ENCODE measurements at places on chromosomes 12 and 14.

GRCh38 chr12:9325471-9325870, 117.3 kb upstream of the PZP start:
- DNase-seq = no peak

DNA sequence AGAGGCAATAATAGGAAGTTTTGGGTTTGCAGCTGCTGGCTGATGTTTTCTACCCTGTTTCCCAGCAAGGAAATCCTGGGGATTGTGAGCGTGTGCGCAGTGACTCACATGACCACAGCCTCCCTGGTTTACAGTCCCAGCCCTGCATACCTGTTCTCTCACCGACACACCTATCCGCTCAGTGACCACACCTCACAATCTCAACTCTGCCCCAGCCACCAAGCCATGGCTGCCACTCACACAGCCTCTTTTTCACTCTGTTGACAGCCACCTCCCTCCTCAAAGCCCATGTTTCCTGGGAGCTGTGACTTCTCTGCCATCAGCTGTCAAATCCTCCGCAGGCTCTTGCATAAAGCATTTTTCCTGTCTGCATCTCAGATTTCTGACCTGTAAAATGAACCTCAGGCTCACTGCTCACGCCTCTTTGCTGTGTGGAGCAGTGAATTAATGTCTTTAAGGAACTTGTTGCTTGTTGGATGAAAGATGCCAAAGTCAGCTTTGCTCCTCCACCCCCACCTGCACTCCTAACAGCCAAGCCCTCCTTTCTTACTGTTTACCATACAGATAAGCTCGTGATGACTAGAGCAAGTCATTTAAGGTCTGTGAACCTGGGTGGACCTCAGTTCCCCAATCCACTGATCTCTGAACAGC, 43.5 kb downstream of the B4GALNT3 start:
- DNase-seq = no peak

DNA sequence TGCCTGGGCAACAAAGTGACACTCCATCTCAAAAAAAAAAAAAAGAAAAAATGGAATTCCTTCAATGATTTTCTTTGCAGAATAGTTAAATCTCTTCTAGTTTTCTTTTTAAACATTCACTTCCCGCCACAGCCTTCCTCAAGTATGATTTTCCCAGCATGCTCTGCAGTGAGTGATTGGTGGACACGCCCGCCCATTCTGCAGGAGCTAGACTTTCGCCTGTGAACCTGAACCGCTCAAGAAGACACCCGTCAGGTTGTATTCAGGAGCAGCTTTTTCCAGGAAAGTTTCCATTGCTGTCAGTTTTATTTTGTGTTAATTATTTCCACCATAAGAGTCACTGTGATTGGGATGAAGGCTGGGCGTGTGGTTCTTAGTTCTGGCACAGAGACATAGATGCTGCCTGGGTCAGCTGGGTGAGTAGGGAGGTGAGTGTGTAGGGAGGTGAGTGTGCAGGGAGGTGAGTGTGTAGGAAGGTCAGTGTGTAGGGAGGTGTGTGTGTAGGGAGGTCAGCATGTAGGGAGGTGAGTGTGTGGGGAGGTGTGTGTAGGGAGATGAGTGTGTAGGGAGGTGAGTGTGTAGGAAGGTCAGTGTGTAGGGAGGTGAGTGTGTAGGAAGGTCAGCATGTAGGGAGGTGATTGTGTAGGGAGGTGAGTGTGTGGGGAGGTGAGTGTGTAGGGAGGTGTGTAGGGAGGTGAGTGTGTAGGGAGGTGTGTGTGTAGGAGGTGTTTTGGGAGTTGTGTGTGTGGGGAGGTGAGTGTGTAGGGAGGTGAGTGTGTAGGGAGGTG, 76.2 kb downstream of the KIF26A start:
- DNase-seq = no peak

GRCh38 chr12:68951652-68952051, 18.7 kb upstream of the CPM start:
- no peak for DNase-seq

- no peak for DNase-seq
These were observed 518.1 kb downstream of the SNAPC1 start for GRCh38 chr14:62280366-62280765.

DNA sequence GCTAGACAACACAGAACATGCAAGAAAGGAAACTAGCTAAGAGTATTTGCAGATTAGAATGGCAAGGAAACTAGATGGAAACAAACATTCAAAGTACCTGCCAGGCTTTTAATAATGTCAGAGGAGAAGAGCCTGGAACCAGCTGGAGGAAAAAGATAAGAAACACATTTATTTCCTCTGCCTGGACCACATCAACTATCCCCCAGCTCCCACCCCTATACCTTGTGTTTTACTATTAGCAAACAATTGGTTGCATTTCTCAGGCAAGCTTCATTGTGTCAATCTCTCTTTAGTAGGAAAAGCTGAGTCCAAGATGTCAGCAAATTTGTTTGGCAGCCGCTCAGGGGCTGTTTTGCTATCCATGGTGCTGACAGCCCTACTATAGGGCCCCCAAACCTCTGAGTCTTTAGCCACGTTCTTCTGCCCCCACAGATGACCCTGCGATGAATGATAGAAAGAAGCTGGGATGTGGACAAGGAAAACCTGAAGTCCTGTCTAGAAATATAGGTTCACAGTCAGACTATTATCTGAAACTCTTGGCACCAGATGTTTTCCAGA, 11.6 kb upstream of the SYNDIG1L start:
- no peak for DNase-seq

DNA sequence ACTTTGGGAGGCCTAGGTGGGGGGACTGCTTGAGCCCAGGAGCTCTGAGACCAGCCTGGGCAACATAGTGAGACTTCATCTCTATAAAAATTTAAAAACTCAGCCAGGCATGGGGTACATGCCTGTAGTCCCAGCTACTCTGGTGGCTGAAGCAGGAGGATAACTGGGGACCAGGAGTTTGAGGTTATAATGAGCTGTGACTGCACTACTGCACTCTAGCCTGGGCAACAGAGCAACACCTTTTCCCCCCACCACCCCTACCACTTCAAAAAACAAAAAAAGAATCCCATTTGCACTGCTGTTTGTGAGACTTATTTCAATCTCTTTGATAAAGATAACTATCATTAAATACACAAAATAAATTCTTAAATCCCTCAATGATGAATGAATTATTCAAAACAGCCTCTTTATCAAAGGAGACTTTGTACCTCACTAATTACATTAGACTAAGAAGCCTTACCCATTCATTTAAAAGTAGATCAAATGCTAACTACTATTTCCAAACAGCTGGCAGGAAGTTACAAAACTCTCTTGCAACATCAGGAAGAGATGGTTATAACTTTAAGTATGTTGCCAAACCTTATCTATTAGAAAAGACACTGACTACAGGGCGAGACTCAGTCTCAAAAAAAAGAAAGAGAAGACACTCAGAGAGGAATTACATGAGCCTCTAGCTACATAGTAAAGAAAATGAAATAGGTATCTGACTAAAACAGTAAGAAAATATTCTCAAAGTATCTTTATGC, 14.7 kb downstream of the BLTP3B start:
- no peak for DNase-seq

- no peak for DNase-seq
These were observed 16.8 kb downstream of the NIN start for GRCh38 chr14:50814161-50814560.

GRCh38 chr12:114006482-114007425, 40.6 kb upstream of the RBM19 start:
- DNase-seq = no peak

GRCh38 chr12:92085040-92085735, 60.5 kb downstream of the BTG1 start:
- DNase-seq = no peak

- DNase-seq = no peak
These were observed 24.1 kb downstream of the PRIMA1 start for GRCh38 chr14:93764211-93764659.

DNA sequence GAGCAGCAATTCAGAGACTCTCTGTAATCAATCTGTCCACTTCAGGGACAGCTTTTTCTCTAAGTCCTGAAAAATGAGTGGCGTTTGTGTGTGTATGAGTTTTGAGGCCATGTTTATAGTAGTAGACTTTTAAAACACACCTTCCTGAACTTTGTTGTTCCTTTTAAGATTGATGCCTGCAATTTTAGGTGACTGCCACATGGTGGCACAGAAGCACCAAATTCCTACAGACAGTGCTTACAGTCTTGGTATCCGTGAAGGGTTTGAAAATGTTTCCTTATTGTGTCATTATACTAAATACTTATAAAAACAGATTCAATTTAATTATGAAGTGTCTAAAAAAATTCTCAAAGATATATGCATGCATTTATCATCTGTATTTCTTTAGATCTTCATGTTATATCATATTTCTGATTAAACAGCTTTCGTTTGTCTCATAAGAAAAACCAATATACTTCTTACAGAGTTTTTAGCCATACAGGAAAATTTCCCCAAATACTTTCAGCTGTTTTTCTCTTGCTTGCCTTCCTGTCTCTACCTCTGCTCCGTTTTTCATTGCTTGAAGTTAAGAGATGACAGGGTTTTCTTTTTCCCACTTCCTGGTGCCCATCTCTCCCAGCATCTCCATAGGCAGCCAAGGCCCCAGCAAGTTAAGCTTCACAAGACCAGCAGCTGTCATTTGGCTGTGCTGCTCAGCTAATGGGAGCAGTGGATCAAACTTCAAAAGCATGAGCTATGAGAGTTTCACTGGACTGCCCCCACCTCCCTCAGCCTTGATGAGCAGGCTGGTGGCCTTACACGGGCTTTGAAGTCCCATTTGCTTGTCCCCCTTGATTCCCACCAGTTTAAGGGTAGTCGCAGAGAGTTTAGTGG, 259.6 kb downstream of the AKAP6 start:
- no peak for DNase-seq

DNA sequence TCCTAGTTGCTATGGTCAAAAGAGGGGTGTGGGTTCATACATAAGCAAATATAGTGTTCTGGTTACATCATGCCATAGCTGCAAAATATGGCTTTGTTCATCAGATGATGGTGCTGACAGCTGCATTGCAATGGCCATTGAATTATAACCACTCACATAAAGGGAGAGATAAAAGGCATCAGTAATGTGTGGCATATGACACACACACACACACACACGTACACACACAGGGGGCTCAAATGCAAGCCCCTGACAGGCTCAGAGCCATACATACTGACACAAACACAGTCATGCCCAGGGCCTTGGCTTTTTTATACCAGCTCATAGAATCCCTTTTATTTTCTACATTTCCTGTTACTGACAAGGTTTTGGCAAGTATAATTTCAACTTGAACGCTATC, 698.9 kb downstream of the BCL11B start:
- DNase-seq = no peak

DNA sequence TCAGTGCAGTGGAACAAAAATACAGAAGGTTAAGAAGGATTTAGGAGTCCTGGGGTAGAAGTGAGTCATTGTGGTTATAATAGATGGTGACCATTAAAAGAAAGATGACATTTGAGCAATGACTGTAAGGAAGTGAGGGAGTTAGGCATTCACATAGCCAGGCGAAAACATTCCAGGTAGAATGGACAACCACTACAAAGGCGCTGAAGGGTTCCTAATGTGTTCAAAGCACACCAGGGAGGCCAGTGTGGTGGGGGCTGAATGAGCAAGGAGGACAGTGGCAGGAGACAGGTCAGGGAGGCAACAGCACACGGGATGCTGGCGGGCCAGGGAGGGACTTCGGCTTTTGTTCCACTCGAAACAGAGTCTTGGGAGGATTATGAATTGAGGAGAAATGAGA, 129.9 kb downstream of the NPAS3 start:
- no peak for DNase-seq

DNA sequence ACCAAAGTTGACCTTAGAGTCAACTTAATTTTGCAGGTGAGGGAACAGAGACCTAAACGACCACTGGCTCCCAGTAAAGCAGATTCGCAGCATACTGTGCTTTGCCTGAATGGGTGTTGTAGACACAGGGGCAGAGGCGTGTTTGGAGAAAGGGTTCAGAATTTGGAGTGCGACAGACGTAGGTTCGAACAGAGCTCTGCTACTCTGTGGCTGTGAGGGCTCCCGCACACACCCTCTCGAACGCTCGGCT, 243 bp upstream of the TOMM20L start:
- DNase-seq = no peak

DNA sequence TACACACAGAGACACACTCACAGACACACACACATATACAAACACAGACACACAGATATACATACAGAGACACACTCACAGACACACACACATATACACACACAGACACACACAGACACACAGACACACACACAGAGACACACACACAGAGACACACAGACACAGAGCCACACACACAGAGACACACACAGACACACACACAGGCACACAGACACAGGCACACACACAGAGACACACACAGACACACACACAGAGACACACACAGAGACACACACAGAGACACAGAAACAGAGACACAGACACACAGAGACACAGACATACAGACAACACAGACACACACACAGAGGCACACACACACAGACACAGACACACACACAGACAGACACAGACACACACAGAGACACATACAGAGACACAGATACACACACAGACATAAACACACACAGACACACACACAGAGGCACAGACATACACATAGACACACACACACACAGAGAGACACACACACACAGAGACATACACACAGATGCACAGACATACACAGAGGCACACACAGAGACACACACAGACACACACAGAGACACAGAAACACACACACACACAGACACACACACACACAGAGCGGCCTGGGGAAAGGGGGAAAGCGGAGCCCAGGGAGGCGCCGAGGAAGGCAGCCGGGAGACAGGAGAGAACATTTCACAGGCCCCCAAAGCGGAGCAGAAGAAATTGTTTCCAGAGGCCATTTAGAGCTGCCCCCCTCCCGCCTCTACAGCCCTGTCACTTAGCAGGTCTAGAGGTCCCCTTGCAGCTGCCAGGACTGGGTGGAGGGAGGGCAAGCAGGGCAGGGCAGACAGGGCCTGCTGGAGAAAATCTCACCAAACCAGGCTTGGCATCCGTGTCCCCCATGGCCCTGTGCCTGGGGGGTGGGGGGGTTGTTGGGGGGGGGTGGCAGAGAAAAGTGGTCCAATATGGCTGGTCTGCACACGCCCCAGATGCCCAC, 38.9 kb downstream of the SERPINA3 start:
- no peak for DNase-seq

- no peak for DNase-seq
These were observed 136.5 kb upstream of the IFNG-AS1 start for GRCh38 chr12:67852701-67853100.

DNA sequence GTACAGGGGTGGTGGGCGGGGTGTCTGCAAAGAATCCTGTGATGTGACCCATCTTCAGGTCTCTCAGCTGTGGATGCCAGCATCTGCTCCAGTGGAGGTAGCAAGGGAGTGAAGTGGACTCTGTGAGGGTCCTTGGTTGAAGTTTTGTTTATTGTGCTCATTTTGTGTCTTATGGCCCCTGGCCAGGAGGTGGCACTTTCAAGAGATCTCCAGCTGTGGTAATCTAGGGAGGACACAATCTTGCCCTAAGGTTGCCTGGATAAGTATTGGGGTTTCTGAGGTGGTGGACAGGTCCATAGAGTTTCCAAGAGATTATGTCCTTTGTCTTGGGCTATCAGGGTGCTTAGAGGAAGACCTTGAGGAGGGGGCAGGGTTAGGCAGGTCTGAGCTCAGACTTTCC, 260.7 kb downstream of the CCDC59 start:
- no peak for DNase-seq

DNA sequence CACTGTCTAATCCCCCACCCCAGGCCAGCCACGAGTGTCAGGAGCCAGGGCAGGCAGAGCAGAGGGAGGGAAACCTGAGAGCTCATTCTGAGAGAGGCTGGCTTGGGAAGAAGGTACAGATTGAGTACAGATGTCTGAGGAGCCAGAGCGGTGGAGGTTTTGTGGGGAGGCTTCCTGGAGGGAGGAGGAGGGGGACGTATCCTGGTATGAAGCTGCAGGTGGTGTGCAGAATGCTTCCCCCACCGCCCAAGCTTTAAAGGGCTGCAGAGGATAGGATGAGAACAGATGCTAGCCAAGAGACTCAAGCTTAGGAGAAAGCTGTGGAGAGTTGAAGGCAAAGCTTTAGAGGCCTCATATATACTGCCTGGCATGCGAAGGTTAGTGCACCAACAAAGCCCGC, 3.2 kb upstream of the TAMALIN start:
- no peak for DNase-seq
